ENCODE measurements at places on chromosomes 16 and 17. TPM values are rescaled to one million over a fixed set of nuclear protein-coding genes. Genes with fewer than 3 reads are reported as not detected.

The KCNH6 gene
- total RNA-seq = not detected

The RNF43 gene
- total RNA-seq = 0.17 TPM

The CRYM gene
- total RNA-seq = 1.9 TPM

The SLC6A2 gene
- 0.08 TPM for total RNA-seq

The TEDC2 gene
- total RNA-seq = 22.2 TPM

The KRTAP4-6 gene
- total RNA-seq = not detected

The CD300H gene
- total RNA-seq = 0.53 TPM

The MAPK8IP3 gene
- 61.2 TPM for total RNA-seq

The MKS1 gene
- 10.5 TPM for total RNA-seq

The TMED6 gene
- total RNA-seq = 0.11 TPM

The TMEM92 gene
- 25.8 TPM for total RNA-seq

The RUNDC3A gene
- 0.57 TPM for total RNA-seq

The PRR11 gene
- total RNA-seq = 60.1 TPM

The ARRB2 gene
- total RNA-seq = 68.0 TPM

The TEKT3 gene
- total RNA-seq = not detected

The RHBDF1 gene
- total RNA-seq = 25.8 TPM

The SAP30BP gene
- 122 TPM for total RNA-seq

The IRF8 gene
- 0.38 TPM for total RNA-seq

The PLXDC1 gene
- total RNA-seq = 0.27 TPM

The EPOP gene
- 13.5 TPM for total RNA-seq

The MYH2 gene
- not detected for total RNA-seq

The CCDC200 gene
- not detected for total RNA-seq

The DECR2 gene
- 29.0 TPM for total RNA-seq

The CCL1 gene
- not detected for total RNA-seq
